ENCODE measurements at places on chromosomes 5 and 9. TPM values are rescaled to one million over a fixed set of nuclear protein-coding genes. Genes with fewer than 3 reads are reported as not detected.

CARD9 gene
- total RNA-seq, result 1.6 TPM

- no peak for DNase-seq
- H3K4me1 ChIP-seq, result peaks cover 13% of the 10 kb centered on the region
- H3K36me3 ChIP-seq, result no peaks in the 10 kb centered on the region
- H3K27ac ChIP-seq, result no peak overlapping the region
- H3K4me3 ChIP-seq, result no peak overlapping the region
These were observed 266.1 kb upstream of the MAP3K1 start for GRCh38 chr5:56549096-56549886.

GRCh38 chr5:170390472-170390871 lies 1.3 kb upstream of the KCNMB1 start:
- peaks cover 93% of the 10 kb centered on the region for H3K27me3 ChIP-seq
- no peak overlapping the region for H3K4me3 ChIP-seq
- no peak overlapping the region for H3K27ac ChIP-seq
- DNase-seq, result no peak
- no peaks in the 10 kb centered on the region for H3K36me3 ChIP-seq
- H3K4me1 ChIP-seq, result no peaks in the 10 kb centered on the region

- H3K27ac ChIP-seq, result no peak overlapping the region
- H3K27me3 ChIP-seq, result no peaks in the 10 kb centered on the region
- no peaks in the 10 kb centered on the region for H3K36me3 ChIP-seq
- peaks cover 42% of the 10 kb centered on the region for H3K4me1 ChIP-seq
- no peak for DNase-seq
- H3K4me3 ChIP-seq, result no peak overlapping the region
These were observed 160.7 kb upstream of the ZNF608 start for GRCh38 chr5:124907098-124907644.

DNA sequence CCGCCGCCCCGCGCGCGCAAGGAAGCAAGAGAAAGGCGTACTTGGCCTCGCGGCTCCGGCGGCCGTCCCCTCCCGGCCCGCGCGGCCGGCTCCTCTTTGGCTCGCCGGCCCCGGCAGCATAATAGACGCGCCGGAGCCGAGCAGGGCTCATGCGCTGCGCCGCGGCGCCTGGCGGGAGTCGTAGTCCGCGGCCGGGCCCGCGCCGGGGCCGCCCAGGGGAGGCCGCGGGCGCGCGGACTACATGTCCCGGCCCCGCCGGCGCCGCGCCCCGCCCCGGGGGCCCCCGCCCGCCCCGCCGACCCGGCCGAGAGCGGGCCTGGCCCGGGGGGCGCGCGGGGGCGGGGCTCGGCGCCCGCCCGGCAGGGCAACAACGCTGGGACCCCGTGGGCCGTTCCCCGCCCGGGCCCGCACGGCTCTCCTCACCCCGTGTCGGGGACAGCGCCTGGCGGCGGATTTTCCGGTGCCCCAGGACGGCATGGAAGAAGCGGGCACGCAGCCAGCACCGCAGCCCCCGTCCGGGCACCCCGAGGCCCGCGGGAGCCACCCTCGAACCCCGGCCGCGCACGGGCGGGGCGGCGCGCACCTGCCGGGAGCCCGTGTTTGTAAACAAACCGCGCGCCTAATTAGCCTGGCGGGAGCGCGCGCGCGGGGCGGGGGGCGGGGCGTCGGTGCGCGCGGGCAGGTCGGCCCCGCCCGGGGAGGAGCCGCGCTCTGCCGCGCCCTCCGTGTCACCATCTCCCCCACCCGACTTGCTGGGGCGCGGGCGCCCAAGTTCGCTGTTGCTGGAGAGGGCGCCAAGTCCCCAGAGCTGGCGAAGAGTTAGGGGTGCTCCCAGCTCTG lies at the start of gene BRD3:
Gene BRD3, minus strand, starts transcription at position 123 of the 840 bp plus-strand sequence. CDS start 14,549 bp downstream, outside the sequence.
- H3K27ac ChIP-seq, result no peak within 1 kb of the TSS
- peaks cover 40% of the 10 kb centered on the region for H3K27me3 ChIP-seq
- H3K4me1 ChIP-seq, result no peaks in the 10 kb centered on the region
- peaks cover 23% of the 10 kb centered on the region for H3K36me3 ChIP-seq

HBEGF gene
- total RNA-seq, result 7.2 TPM

ARPC5L gene
- 38.2 TPM for total RNA-seq

CA9 gene
- 0.76 TPM for total RNA-seq

DNA sequence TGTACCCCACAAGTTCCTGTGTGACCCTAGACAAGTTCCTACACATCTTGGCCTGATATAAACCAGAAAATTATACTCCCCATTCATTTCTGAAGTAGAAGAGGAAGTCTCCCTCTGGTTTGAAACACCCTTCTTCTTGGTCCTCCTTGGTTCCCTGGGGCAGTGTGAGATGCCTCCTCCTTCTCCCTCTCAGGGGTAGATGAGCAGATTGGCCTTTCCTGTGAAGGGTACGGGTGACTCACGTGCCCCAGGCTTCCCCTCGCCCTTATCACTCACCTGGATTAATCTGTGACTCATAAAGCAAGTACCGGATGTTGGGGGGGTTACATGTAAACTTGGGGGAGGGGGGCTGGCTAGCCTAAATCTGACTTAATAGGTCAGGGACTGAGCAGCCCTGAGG lies 11.1 kb upstream of the AQP3 start:
- no peaks in the 10 kb centered on the region for H3K27me3 ChIP-seq
- H3K4me1 ChIP-seq, result peaks cover 28% of the 10 kb centered on the region
- H3K36me3 ChIP-seq, result peaks cover 6% of the 10 kb centered on the region
- DNase-seq, result peak; percentile 55
- peak overlapping the region; percentile 34 for H3K4me3 ChIP-seq
- H3K27ac ChIP-seq, result peak overlapping the region; percentile 64

DNA sequence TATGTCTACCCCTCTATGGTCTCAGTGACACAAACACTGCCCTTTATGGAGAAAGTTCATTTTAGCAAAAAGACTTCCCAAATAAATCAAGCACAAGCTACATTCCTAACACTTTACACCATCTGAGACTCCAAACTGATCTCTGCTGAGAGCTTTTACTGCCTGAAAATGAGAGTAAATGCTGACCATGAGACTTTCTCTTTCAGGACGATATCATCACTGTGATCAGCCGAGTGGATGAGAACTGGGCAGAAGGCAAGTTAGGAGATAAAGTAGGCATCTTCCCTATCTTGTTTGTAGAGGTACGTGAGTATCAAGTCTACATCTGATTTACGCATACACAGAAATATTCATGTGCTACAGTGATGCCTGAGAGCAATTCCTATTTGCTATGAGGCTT lies 67.5 kb downstream of the SH3RF2 start:
- no peak for DNase-seq
- no peak overlapping the region for H3K27ac ChIP-seq
- H3K36me3 ChIP-seq, result peaks cover 5% of the 10 kb centered on the region
- H3K27me3 ChIP-seq, result no peaks in the 10 kb centered on the region
- peaks cover 20% of the 10 kb centered on the region for H3K4me1 ChIP-seq

SIT1 gene
- total RNA-seq, result not detected

- peaks cover 38% of the 10 kb centered on the region for H3K4me1 ChIP-seq
- H3K36me3 ChIP-seq, result peaks cover 14% of the 10 kb centered on the region
- H3K4me3 ChIP-seq, result no peak overlapping the region
These were observed 39.2 kb downstream of the NEK6 start for GRCh38 chr9:124296796-124297550.

Data from Calu3 (cell line).